ENCODE measurements at places on chromosomes 2 and 18.

GRCh38 chr18:52341608-52342381, 1.8 kb downstream of the DCC start:
- DNase-seq = no peak

GRCh38 chr2:203846490-203847105, 21.0 kb upstream of the CTLA4 start:
- DNase-seq = no peak

GRCh38 chr2:7878786-7879482, 802.9 kb upstream of the ID2 start:
- no peak for DNase-seq

GRCh38 chr2:195590199-195590860, 66.7 kb upstream of the SLC39A10 start:
- DNase-seq = no peak

DNA sequence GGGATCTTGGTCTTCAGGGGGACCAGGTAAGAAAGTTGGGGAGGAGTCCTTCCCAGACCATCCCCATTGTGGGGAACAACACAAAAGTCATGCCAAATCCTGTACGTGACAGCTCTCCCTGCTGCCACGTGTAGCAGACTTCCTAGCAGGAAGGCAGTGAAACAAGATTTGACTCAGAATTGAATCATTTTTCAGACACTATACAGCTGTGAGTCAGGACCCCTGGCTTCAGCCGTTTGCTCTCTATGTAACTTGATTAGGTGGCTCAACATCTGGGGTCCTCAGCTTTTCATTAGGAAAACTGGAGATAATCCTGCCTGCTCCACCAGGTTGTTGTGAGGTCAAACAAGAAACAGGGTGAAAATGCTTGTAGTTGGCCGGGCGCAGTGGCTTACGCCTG, 32.9 kb upstream of the PDCL3 start:
- DNase-seq = no peak

DNA sequence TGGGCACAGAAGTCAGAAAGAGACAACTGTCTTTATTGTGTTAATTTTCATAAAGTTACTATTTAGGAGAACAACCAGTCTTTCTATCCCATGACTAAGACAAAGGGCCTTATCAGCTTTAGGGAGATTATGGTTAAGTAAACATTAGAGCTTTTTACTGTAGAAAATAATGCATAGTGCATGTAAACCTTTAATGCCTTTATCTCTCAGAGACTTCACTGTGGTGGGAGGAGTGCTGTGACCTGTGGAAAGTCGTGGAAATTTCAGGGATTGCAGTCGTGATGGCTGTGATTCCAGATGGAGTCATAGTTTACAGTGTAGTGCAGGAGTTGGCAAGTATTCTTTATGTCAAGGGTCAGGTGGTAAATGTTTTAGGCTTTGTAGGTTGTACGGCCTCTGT, 15.8 kb downstream of the ZNF236 start:
- no peak for DNase-seq

DNA sequence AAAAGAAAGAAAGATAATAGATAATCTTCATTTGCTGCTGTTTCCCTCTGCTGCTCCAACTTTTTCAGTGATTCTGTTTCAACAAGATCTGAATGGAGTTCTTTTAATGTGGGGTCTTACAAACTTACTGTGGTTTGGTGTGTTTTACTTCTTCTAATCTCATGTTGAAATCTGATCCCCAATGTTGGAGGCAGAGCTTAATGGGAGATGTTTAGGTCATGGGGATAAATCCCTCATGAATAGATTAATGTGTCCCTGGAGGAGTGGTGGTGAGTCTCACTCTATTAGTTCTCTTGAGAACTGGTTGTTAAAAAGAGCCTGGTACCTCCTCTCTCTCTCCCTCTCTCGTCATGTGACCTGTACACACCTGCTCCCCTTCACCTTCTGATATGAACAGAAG, 442.4 kb downstream of the EPHA4 start:
- DNase-seq = no peak

- DNase-seq = no peak
These were observed 258.9 kb upstream of the OSR1 start for GRCh38 chr2:19617257-19617848.

DNA sequence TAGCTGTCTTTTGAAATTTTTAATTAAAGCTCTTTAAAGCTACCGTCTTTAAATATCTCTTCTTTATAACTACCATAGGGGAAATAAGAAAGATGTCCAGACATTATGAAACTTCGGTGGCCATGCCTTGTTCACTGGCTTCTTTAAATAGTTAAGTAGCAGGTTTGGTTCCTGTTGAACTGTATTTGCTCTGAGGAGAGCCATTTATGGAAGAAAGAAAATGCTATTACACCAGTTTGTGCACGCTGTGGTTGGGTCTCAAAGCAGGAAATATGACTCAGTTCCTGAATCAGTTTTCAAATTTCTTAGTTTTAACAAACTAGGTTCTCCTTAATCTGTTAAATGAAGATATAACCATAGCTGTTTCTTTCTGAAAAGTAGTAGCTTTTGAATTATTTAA, 12.2 kb downstream of the ARPC2 start:
- peak; percentile 60 for DNase-seq

GRCh38 chr2:233426619-233427342, 72.5 kb downstream of the DGKD start:
- DNase-seq = peak; percentile 54

DNA sequence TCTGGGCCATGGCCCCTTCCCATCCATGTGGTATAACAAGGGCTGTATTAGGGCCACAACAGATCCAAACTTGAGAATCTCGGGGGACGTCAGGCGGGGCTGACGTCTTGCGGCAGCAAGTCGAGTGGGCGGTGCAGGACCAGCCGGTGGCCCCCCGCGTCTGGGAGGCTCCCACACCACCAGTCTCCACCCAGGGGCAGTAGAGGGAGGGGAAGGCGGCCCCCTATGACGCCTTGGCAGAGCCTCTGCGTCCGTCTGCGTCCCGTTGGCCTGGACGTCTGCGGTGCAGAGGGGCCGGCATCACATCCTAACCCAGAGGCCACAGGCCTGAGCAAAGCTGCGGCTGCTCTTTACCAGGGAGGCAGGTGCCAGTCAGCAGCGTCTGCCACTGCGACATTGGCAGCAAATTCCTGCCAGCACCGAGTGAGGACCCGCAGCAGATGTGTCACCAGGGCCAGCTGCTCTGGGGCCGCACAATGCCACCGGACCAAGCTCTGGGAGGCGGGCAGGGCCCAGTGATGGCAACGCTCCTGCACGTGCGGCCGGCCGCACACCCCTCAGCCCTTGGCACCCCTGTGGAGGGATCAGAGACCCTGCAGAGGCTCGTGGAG, 73.8 kb downstream of the KCNG2 start:
- DNase-seq = no peak

DNA sequence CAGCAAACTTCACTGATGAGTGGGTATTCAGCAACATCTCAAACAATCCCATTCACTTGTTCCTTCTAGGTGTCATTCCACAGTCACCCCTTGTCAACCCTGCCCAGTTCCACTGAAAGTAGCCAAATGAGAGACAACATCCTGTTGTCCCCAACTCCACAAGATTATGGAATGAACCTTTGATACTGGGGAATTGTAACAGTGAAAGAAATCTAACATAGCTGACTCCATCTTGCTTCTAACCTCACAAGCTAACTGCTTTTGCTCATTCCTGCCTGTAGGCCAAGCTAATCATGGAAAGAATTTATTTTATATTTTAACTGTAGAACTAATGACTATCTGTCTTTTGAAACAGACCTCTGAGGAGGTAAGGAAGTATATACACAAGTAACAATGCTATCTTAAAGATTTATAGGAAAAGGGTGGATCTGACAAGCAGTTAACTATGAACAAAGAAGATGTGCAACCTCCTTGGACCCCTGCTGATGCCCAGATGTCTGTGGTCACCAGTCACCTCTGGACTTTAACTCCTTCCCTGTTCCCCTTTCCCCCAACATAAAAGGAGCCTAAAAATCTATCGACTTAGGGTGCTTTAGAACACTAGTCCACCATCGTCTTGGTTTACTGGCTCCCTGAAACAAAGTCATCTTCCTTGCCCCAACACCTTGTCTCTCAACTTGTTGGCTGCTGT, 6.9 kb upstream of the ANXA4 start:
- no peak for DNase-seq

GRCh38 chr2:64972426-64972825, 16.8 kb upstream of the SLC1A4 start:
- DNase-seq = no peak

DNA sequence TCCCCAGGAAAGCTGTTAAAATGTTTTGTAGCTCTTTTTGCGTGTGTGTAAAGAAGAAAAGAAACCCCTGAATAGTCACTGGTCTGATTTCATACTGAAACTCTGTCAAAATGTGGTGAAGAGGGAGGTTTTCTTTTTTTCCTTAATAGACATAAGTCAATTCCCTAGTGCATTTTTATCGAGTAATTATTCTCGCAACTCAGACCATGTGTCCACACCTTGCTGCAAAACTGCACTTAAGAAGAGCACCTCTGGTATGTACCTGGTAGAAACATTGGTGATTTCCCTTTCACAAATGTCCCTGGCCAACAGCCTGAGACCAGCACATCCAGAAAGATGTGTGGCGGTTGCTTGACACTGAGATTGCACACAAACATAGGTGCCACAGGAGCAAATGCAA, 159.9 kb downstream of the ZNF521 start:
- no peak for DNase-seq

DNA sequence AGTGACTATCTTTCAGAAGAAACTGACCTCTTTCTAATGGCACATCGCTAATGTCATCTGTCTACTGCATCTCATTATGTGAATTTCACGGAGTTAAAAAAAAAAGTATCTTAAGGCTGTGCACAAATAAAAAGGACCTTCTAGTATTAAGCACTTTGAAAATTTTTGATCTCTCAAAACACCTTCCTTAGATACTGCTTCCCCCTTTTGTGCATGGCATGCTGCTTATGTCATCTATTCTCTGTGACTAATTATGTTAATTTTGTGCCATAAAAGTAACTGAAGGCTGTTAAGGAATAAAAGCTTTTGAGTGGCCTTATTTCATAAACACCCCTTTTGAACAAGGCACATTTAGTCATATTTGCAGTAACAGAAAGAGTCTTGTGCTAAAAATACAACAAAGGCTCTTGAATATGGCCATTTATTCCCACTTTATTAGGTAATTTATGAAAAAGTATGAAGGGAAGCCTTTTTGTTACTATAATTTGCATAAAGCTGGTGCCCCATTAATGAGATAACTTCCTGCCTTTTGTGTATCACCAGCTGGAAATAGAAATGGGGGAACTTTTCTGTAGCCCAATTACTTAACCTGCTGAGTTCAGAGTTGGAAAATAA, 1412.0 kb upstream of the ZEB2 start:
- DNase-seq = peak; percentile 64

DNA sequence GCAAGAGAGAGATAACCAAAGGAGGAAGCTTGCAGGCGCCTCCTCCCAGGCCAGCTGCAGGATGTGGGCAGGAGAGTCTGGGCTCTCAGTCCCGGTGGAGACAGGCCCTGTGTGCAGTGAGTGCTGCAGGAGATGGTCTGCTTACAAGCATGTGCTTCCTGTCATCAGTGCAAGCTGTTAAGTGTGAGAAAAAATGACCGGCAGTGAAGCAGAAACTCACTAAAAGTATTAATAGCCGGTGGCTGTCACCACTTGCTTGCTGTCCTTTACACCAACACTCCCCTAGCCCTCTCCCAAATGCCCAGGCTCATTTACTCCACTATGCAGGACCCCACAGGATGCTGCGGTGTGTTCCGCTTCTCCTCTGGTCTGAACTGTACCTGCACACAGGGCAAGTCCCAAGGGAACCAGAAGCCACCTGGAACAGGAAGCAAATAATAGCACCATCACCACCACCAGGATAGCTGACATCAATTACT, 435.6 kb upstream of the HS6ST1 start:
- DNase-seq = no peak

GRCh38 chr2:11410101-11410500, 55.9 kb downstream of the E2F6 start:
- DNase-seq = no peak

Data from COLO829 (cell line).